ENCODE measurements at places on chromosomes 6 and 20.

GRCh38 chr6:152087096-152087495 lies 279.6 kb downstream of the ESR1 start:
- DNase-seq: no peak

DNA sequence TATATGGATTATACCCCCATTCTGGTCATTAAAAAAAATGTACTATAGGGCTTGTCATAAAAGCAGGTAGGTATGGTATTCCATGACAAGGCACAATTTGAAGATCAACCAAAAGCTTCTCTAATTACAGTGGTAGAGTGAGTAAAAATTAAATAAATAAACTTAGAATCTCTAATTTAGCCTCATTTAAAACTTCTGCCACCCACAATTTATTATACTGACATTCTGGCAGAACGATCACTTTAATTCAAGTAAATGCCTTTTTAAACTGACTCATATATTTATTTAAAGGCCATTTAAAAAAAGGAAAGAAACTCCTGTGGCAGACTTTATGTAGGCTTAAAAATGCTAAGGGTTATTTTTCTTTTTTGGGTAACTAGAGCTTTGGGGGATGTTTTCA lies 68.3 kb upstream of the PHACTR2 start:
- no peak for DNase-seq

DNA sequence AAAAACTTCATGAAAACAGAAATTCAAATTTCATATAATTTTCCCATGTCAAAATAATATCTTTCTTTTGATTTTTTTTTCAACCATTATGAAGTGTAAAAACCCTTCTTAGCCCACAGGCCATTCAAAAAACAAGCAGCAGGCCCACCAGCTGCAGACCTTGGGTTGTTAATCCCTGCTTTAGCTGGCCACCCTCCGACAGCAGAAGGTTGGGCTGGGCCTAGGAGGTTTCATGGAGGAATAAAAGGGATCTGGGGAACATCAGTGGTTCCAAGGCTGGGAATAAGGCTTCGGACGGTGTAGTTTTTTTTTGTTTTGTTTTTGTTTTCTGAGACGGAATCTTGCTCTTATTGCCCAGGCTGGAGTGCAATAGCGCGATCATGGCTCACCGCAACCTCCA lies 3.6 kb upstream of the HSP90AB1 start:
- no peak for DNase-seq

GRCh38 chr20:40336533-40336932 lies 352.5 kb downstream of the MAFB start:
- no peak for DNase-seq

DNA sequence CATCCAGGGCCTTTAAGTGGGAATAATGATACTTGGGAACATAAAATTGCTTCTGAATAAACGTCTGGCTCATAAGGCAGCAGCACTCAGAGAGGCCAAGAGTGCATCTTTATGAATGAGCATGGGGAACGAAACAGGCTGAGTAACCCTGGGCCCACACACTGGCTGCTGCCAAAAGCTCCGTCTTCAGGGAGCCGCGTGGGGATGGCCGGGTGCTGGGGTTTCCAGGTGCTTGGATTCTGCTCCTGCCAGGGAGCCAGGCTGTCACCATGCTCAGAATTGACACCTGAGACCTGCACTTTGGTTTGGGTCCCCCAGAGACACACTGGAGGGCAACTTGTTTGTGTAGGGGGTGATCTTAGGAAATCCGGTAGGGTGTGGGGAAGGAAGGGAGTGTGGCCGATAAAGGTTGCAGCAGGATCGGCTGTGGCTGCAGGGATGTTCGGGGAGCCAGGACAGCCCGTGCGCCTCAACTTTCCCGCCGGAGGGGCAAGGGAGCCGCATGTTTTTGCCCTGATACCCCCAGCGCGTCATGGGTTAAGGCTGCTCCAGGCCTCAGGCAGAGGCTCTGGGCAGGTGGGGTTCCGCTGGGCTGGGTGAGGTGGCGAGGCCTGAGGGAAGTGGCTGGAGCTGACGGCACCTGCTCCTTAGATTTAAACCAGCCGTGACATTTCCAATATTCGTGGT lies 101.8 kb downstream of the YTHDF1 start:
- DNase-seq: no peak

DNA sequence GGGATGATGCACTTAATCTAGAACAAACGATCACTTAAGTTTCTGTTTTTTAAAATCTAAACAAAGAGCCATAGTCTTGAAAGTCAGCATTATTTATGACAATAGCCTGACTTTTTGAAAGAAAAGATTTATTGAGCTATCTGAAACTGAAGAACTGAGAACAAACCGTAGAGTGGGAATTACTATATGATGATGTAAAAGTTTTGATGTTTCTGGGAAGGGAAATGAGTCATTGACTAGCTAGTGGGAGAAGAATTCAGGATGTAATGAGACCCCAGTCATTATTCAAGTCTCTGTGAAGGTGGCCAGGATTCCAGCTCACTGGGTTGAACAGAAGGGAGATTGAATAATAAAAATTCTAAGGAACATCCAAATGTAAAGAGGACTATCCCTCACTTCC lies 83.4 kb upstream of the FABP7 start:
- no peak for DNase-seq

DNA sequence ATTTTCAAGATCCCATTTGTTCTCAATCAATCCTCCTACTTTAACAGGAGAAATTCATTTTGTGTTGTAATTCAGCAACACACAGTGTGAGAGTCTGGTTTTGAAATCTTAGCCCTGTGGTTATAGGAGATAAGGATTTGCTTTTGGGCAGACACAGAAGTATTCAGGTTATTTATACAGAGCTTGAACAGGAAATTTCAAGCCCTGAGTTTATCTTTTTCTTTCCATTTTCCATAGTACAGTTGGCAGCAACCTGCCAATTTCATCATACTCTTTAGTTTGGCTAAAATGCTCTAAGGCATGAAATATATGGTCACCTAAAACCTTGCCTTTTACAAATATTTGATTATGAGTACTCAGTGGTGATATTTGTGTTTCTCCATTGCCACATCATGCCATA lies 41.4 kb downstream of the PKIB start:
- no peak for DNase-seq

- DNase-seq: no peak
Observed at GRCh38 chr20:17889226-17889625, 79.4 kb downstream of the SNX5 start.

GRCh38 chr20:48604426-48604825 lies 223.4 kb downstream of the PREX1 start:
- DNase-seq: no peak

GRCh38 chr6:40349901-40350746 lies 237.0 kb downstream of the LRFN2 start:
- DNase-seq: no peak

DNA sequence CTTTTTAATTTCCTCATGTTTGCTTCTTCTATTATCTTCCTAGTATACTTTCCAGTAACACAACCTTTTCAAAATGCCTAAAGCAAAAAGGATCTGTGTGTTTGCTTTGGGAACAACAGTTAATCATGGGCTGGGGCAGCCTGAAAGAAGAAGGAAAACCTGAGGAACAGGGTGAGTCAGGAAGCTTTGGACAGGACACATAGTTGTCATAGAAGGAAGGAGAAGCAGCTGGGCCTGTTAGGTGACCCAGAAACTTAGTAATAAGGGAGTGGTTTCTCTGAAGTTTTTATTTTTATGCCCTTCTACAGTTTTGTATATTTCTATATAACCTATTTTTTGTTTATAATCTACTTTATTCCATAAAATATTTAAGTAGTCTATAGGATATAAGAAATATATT lies 61.4 kb downstream of the CD24 start:
- no peak for DNase-seq

- DNase-seq: no peak
Observed at GRCh38 chr20:32681175-32682084, 7.7 kb upstream of the C20orf203 start.

- DNase-seq: no peak
Observed at GRCh38 chr6:91428296-91428695, 841.4 kb upstream of the MAP3K7 start.

GRCh38 chr6:53119349-53119748 lies 29.3 kb downstream of the GCM1 start:
- DNase-seq: no peak

- DNase-seq: no peak
Observed at GRCh38 chr20:53097371-53097770, 125.2 kb downstream of the TSHZ2 start.

- no peak for DNase-seq
Observed at GRCh38 chr6:118932421-118932820, 2.5 kb downstream of the MCM9 start.

- DNase-seq: no peak
Observed at GRCh38 chr6:110233770-110234374, 53.6 kb downstream of the CDC40 start.

GRCh38 chr6:9494864-9495263 lies 920.0 kb downstream of the TFAP2A start:
- no peak for DNase-seq

GRCh38 chr20:3434232-3434631 lies 26.8 kb upstream of the DNAAF9 start:
- no peak for DNase-seq

GRCh38 chr6:126535138-126535537 lies 195.2 kb downstream of the CENPW start:
- DNase-seq: no peak

GRCh38 chr6:122735582-122735981 lies 43.9 kb upstream of the FABP7 start:
- DNase-seq: no peak

Data from esophagus squamous epithelium (tissue), 5 donors.